ENCODE measurements at places on chromosomes 5 and 9. TPM values are rescaled to one million over a fixed set of nuclear protein-coding genes. Genes with fewer than 3 reads are reported as not detected.

- DNase-seq: no peak
These were observed 10.9 kb upstream of the ARHGEF28 start for GRCh38 chr5:73615085-73615484.

GRCh38 chr9:113737517-113738271 is 138.4 kb upstream of the ZNF618 start:
- peak; percentile 27 for DNase-seq

DNA sequence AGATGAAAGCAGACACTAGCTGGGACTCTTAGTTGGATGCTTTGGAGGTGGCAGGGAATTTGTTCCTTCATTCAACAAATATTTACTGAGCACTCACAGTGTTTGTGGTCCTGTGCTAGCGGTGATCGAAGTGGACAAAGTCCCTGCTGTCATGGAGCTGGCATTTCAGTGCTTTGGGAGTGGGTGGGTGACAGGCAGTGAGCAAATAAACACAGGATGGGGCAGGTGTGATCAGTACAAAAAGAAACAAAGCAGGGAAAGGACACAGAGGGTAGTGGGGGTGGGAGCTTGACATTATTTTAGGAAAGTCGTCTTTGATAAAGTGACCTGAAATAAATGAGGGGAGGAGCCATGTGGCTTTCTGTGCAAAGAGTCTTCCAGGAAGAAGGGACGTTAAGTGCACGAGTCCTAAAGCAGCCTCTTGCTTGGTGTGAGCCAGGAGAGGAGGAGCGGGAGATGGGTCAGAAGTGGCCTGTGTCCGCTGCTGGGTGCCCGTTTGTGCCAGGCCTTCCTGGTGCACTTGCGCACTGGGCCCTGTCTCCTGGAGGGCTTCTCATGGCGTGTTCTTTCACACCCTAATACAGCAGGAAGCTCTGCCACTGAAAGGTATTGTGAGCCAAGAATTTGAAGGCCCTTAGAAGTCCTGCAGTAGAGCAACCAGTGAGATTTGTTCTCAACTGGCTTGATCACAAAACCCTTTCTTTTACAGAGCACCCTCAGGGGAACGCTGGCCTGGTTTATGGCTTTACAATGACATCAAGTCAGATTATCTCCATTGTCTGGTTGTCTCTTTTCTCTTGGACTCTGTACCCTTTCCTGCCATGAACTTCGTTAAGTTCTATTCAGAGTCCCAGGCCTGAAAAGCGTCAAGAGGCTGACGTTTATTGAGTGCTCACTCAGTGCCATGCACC is 14.8 kb downstream of the NDST1 start:
- DNase-seq: no peak

GRCh38 chr9:5582835-5583195 is 46.1 kb upstream of the RIC1 start:
- DNase-seq: no peak

GRCh38 chr5:114438471-114438870 is 76.6 kb downstream of the KCNN2 start:
- no peak for DNase-seq

Gene NDUFS4
- total RNA-seq: 42.0 TPM

- DNase-seq: no peak
These were observed 65.0 kb downstream of the SLC1A1 start for GRCh38 chr9:4555236-4555635.

GRCh38 chr5:111364992-111365391 is 140.8 kb downstream of the CAMK4 start:
- no peak for DNase-seq

DNA sequence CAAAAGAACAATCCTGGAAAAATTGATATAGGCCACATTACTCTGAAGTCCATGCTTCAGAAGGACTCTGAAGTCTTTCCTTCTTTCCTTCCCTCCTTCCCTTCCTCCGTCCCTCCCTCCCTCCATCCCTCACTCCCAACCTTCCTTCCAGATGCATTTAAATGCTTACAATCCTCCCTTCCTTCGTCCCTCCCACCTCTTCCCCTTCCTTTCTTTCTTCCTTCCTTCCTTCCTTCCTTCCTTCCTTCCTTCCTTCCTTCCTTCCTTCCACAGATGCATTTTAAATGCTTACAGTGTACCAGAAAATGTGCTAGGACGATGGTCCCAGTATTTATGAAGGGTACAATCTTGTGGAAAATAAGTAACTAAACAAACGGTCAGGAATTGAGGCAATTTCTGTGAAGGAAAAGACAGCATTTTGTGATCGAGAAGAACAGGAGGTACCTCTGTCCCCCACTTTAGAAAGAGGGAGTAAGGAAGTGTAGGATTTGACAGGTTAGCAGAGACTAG is 181.3 kb upstream of the TUT7 start:
- no peak for DNase-seq

DNA sequence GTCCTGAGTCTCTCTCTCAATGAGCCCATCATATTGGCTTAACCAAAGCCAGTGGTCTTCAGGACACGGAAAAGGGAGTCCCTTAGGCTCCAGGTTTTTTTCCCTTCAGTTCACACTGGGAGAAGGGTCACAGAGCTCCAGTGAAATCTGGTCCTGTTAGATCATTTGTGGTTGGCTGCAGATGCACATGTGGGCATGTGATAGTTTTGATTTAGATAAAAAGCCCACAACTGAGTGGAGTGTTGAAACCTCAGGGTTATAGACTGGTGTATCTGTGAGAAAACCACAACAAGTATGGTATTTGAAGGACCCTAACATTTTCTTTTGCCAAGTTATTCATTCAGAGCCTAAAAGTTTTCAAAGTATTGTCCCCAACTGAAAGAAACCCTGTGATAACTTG is 46.7 kb downstream of the PRLR start:
- DNase-seq: no peak

DNA sequence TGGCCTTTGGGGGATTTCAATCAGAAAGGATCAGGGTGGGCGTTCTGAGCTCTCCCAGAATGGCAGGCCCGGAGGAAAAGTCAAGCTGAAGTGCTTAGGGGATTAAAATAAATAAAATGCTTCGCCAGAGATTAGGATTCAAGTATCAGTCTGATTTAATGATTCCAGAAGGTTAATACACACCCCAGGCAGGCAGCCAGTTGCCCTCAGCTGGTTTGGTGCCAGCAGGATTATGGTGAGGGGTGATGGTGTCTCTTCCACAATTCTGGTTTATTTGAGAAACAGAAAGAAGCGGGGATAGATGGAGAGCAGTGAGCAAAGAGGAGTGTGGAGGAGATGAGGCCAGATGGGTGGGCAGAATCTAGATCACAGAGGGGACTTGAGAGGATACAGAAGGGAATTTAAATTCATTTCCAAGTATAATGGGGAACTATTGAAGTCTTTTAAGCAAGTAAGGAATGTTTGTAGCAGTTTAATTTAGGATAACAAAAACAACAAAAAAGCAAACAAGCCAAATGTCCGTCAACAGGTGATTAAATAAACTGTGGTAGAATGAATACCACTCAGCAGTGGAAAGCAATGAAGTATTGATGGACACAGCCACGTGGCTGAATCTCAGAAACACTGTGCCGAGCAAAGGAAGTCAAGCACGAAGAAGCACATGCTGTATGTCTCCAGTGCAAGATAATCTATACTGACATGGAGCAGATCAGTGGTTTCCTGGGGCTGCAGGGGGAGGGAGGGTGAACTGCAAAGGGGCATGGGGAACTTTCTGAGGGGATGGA is 297.7 kb downstream of the MSX2 start:
- DNase-seq: no peak

DNA sequence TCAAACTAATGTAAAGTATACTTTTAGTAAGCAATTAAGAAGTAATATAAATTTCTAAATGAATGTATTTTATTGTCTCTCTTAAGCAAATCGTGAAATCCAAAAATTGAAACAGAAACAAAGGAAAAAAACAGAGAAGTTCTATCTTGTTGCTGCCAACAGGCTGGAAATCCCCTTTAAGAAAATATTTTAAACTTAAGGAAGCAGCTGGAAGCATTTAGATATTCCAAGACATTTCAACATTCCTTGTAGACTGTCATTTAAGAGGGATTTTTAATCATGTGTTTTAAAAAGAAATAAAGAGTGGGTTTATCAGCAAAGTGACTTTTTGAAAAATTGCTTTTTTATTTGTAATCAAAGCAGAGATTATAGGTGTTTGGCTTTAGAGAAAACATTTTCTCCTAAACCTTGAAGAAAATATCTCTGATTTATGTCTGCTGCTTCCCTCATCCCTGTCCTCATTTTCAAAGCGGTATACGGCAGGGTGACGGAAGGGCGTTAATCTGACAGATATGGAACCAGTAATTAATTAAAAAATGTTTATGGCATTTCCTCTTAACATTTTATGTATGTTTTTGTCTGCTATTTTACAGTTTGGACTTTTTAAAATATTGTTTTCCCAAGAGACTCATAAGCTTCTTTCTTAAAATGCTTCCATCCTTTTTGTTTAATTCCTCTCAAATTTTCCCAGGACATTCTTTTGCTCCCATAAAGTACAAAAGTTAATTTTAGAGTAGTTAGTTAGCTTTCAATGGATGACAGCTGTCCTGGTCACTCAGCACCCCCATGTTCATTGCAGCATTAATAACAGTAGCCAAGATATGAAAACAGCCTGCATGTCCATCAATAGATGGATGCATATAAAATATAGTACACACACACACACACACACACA is 245.6 kb downstream of the LURAP1L start:
- DNase-seq: no peak

DNA sequence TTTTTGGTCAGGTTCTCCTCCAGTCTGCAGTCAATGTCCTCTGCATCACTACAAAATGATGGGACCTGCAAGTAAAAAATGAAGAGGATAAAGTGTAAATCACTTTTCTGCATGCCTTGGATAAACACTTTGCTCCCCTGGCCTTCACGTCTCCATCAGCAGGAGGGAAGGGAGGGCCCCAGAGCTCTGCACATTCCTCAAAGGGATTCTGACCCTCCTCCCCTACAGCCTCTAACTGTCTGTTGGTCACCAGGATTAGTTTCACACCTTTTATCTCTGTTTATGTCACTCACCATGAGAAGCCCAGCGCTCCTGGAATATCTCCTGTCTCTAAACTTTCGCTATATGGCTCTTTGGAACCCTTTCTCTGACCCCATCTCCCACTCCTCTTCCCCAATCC is 103.3 kb downstream of the SVEP1 start:
- DNase-seq: no peak

- DNase-seq: no peak
These were observed 29.8 kb upstream of the GFPT2 start for GRCh38 chr5:180382926-180383325.

- no peak for DNase-seq
These were observed 32.2 kb upstream of the LECT2 start for GRCh38 chr5:135986891-135987401.

Gene PCDHAC2
- 0.71 TPM for total RNA-seq

DNA sequence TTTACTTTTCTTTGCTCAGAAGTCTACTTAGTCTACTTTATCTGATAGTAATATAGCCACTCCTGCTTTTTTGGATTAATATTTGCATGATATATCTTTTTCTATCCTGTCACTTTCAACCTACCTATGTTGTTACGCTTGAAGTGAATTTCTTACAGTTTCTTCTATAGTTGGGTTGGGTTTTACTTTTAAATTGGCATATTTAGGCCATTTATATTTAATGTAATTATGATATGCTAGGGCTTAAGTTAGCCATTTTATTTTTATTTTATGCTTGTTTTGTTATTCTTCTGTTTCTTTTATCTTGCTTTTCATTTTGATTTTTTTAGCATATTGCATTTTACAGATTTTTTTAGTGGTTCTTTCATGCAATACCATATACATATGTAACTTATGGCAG is 164.7 kb downstream of the AOPEP start:
- no peak for DNase-seq

Gene CATSPER3
- not detected for total RNA-seq

Data from thoracic aorta (tissue), 2 donors.